ENCODE measurements at places on chromosomes 5 and 9.

GRCh38 chr5:33929925-33930690, 6.1 kb upstream of the RXFP3 start:
- no peak for DNase-seq

- DNase-seq = no peak
Observed at GRCh38 chr9:133065070-133065388, 3.2 kb downstream of the CEL start.

DNA sequence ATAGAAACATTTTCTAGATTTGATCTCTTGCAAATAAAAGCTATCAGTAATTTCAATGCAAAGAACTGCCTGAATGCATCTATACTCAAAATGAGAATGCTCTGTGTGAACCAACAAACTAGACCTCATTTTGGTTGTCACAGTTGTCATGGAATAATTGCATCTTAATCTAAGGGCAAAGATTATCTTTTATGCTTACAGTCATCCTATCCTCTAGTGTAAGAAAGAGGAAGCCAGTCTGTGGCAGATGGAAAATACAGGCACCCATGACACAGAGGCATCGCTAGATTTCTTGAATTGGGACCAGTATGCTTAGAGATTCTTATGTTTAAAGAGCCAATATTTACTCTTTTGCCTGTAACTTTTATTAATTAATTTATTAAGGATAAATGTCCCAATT, 95.0 kb downstream of the MACIR start:
- DNase-seq = no peak

DNA sequence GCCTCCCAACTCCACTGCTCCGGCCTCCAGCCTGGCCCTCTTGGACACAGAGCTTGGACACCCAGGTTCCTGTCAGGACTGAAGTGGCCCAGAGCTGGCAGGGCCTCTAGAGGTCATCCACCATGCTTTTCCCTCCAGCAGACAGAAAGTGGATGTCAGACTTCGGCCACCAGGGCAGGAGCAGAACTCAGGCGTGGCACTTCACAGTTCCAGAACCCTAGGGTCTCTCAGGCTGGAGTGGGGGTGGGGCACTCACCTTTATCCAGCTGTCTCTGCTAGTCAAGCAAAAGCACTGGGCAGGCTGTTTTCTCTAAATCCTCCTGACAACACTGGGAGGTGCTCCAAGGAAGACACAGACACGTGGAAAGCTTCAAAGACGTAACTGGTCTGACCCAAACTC, 35.6 kb upstream of the N4BP3 start:
- DNase-seq = no peak

- DNase-seq = no peak
Observed at GRCh38 chr5:68110264-68110663, 105.3 kb upstream of the PIK3R1 start.

GRCh38 chr9:105148328-105149006, 96.0 kb upstream of the SLC44A1 start:
- DNase-seq = no peak

DNA sequence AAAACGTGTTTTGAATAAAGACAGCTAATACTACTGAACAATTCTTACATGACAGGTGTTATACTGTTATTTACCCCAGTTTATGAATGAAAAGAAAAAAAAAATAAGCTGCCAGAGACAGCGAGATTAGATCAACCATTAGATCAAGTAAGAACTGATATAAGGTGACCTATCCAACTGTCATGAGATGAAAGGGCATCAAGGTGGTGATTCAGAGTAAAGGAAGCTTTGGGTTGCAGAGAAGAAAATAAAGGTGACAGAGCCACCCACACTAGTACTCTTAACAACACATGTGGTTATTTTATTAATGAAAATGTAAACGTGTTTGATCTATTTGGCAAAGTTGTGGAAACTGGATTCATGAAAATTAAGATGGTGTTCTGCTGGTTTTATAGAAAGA, 435.2 kb downstream of the GABRG2 start:
- DNase-seq = no peak

DNA sequence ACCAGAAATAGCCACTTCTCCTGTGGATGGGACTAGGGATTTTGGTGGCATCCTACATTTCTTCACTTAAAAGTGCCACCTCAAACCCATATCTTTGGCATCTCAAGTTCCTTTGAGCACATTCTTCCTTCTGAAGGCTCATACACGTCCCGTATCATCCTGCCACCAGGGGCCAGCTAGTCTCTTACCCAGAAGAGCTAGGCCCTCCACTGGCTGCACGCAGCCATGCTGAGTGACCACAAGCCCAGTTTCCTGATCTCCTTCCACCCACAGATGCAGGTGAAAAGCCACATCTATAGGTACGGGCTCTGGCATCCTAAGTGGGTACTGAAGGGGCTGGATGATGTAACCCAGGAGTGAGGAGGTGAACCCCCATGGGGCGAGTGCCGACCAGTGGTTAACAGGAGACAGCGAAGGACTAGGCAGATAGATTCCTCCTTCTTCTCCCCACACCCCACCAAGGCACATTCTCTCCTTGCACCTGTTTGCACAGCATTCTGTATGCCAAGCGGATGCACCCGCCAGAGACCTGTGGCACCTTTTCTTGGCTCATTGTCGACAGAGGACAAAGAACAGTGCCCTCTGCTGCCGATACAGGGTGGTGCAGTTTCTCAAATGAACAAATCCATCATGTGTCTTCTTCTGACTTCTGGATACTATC, 14.4 kb upstream of the SCGB3A1 start:
- no peak for DNase-seq

- no peak for DNase-seq
Observed at GRCh38 chr5:62509806-62510205, 68.8 kb upstream of the LRRC70 start.

DNA sequence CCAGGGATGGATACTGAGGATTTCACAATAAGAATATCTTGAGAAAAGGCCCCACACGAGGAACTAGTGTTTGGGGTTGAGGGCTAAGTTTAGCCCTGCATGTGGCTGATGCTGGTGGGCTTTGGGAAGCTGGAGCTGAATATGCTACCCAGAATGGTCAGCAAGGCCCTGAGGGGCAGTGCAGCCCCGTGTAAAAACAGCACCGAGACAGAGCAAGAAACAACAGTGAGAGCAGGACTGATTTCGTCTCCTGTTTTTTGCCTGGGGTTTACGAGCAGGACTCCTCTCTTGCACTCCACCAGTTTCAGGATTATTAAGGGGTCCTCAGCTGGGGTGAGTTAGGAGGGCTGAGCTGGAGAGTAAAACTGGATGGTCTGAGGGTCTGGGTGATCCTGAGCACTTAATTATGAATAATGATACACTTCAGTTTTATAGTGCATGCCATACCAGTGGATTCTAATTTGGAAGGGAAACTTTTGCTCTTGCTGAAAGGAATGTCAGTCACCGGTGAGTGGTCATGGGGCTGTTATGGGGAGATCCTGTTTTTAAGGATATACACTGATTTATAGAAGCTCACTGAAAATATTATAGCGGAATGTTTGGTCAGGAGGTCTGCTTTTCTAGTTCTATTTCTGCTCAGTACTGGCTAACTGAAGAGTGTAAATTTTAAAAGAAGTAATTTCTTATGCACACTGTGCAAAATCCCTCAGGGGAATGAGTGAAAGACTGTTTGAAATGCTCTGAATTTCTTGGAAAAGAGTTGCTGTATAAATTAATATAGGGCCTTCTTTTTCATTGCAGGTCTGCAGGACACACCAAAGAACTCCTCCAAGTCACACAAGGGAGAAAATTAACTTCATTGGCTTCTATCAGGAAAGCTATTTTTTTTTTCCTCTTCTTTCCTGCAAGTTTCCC, 42.7 kb upstream of the NFIB start:
- no peak for DNase-seq

- DNase-seq = no peak
Observed at GRCh38 chr9:130331573-130331972, 66.0 kb downstream of the HMCN2 start.

DNA sequence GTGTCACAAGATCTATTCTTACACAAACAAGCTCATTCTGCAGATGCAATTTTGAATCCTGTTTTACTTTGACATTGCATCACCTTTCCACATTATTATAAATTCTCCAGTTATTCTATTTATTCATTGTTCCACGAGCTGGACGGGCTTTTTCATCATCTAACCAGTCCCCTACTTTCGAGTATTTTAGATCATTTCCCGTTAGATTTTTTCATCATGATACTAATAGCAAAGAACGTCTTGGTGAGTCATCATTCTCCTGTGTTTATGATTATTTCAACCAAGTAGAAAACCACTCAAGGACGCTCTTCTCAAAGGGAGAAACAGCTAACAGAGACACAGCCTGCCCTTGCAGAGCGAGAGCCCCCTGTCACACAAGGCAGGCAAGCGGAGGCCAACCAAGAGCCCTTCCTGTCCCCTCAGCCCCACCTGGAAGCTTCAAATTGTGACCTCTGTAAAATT, 15.1 kb downstream of the BBLN start:
- no peak for DNase-seq

GRCh38 chr5:1782385-1783215, 17.0 kb downstream of the MRPL36 start:
- no peak for DNase-seq

DNA sequence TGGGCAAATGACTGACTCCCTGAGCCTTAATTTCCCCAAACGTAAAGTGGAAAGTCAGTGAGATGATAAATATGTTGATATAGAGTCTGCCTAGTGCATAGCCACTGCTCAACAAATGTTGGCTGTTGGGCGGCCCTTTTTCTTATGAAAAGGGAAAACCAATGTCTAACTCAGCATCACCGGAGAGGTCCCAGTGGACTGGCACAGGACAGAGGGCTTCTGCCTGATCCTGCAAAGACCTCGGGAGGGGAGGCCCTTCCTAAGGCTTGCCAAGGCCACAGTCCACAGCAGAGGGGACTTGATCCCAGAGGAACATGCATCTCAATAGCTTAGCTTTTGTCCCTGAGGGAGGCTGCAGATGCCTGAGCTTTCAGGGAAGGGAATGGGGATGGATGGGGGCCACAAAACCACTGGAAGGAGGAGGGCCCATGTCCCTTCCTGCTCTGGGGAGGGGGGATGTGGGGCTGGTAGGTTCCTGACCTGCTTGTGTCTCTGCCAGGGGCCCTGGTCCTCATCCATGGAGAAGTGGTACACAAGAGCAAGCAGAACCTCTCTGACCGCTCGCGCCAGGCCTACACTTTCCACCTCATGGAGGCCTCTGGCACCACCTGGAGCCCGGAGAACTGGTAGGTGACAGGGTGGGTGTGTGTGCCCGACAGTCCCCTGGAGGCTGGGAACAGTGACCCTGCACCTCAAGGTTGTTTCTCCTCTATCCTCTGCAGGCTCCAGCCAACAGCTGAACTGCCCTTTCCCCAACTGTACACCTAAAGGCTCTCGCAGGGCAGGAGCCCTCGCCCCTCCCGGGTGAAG, 6.3 kb downstream of the DOLK start:
- no peak for DNase-seq

- no peak for DNase-seq
Observed at GRCh38 chr5:110351430-110351829, 375.0 kb downstream of the TMEM232 start.

DNA sequence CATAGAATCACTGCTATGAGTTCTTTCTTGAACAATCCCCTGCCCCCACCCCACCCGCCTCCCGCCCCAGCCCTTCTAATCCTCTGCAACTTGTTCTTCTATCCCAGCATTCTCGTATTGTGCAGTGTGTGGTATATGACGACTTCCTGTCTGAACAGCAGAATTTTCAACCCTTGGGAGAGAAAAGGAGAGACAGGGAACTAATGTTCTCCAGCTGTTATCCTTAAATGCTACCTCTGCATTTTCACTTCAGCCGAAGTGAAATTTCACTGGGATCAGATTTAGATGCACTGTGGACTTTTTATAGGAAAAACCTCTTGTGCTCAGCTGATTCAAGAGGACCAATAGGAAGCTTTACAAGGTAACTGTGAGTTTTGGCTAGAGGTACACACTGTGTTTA, 2.2 kb downstream of the FBXL7 start:
- DNase-seq = no peak

DNA sequence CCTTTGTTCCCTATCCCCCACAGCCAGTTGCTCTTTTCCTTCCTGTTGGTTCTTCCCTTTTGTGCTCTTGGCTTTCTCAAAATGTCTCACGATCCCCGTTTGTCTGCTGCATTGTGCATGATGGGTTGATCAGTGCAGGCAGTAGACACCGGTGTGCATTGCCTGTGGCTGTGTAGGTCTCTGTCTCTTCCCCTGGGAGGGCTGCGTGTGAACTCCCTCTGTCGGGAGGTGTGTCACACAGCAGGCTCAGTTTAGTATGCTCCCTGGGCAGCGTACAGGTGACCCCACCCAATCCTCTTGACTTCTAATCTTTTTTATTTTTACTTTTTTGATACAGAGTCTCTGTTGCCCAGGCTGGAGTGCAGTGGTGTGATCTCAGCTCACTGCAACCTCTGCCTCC, 265.3 kb downstream of the FSTL4 start:
- no peak for DNase-seq

DNA sequence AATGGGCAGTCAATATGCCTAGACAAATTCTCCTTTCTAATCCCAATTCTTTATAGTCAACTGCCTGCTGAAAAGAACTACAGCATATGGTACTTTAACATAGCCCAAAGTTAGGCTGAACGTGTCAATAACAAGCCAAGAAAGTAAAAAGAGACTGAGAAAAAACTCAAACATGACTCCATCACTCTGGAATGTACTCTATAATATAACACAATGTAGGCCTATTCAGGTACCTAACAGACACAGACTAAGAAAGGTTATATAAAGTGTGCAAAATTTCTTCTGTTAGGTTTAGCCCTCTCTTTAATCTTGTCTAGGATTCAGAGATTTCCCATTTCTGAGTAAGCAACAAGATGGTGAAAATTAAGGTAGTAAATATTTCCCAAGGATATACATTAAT, 209.7 kb upstream of the PRR16 start:
- DNase-seq = no peak

- DNase-seq = no peak
Observed at GRCh38 chr5:61673007-61673735, 341.1 kb downstream of the ZSWIM6 start.

DNA sequence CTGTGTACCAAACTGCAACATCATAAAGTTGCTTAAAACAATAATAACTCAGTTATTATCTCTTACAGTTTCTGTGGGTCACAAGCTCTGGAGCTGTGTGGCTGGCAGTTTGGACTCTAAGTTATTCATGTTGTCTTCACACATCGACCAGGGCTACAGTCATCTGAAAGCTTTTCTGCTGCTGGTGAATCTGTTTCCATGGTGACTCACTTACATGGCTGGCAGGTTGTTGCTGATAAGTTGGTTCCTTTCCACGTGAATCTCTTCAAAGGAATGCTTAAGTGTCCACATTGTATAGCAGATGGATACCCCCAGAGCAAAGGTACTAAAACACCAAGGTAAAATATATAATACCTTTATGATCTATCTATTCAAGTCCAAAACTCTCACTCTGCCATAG, 44.8 kb upstream of the CYLC2 start:
- no peak for DNase-seq

GRCh38 chr9:136051453-136051836, 43.6 kb downstream of the NACC2 start:
- no peak for DNase-seq

- no peak for DNase-seq
Observed at GRCh38 chr9:134707031-134707680, 65.6 kb downstream of the COL5A1 start.

GRCh38 chr9:137723783-137724445, 105.1 kb downstream of the EHMT1 start:
- no peak for DNase-seq

Measured in stimulated activated CD4-positive, alpha-beta T cell treated with anti-CD3 and anti-CD28 coated beads, TNF-alpha, amount 100 ng/mL, for 1 hour (primary cell).